ENCODE measurements at places on chromosomes 3 and 15.

GRCh38 chr15:76340803-76341365 lies 4.3 kb downstream of the ISL2 start:
- DNase-seq = no peak

DNA sequence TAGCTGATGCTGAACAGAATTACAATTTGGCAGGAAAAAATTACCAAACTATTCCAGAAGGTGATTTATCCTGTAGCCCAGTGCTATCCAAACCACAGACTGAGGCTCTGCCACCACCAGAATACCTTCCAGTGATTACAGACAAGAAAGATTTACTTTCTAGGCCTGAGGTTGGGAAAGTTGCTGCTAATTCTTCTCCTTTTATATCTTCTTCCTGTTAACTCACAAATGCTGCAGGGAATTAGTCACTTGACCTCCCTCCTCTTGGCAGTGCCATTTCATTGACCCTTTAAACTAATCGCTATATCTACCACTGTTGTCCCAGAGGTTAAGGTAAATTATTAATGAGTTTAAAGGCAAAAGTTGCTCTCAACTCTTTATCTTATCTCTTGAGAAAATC lies 118.4 kb downstream of the CTNNB1 start:
- DNase-seq = no peak

GRCh38 chr3:156507285-156507684 lies 47.6 kb downstream of the SSR3 start:
- DNase-seq = no peak

DNA sequence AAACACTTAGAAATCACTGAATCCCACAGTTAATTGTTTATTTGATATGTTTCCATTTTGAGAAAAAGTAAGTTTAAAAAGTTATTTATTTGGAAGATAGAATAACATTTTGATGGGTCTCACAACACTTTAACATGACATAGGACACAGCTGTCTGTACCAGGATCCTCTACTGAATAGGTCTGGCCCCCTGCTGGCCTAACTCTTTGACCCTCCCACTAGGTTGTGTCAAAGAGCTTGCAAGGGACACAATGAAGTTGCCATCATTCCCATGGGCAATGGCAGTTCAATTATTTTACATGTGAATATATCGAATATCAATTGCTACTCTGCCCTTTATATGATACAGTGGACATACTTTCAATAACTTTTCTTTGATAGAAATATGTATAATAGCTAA lies 138.9 kb downstream of the EPHA3 start:
- no peak for DNase-seq

DNA sequence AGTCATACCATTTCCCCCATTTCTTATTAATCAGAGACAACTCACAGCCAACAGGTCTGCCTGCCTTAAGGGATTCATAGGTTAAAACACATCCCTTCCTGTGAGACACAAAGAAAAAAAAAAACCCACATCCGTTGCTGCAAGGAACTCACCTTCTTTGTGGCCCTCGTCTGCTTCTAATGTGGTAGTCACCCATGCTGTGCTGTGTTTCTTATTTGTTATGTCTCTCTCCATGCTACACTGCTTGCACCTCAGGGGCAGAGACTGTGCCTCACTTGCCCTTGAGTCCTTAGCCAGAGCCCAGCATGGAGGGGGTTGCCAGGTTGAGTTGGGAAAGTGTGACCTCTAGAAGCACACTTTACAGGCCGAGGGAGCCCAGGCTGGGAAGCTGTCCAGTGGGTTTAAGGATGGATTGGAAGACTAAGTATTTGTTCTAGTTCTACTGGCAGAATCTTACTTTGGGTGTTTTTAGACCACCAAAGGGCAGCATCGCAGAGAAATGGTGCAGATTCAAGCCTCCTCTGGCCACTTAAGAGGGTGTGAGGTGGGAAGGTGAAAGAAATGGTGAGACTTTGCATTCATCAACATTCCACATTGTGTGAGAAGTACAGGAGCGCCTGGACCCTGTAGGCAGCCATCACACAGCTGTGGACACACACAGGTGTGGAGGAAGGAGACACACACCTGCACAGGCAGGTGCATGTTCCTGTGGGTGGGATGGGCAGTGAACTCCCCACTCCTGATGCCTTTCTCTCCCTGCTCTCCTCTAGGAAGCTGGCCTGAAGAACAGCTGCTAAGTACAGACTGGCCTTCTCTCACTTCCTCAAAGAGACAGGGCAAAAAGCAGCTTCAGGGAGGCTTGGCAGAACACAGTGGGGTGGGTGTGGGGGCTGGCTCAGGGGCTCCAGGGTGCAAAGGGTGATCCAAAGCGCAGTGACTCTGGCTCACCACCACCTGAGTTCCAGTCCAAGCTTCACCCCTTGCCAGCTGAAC lies 48.8 kb downstream of the GLB1 start:
- no peak for DNase-seq

- no peak for DNase-seq
These were observed 59.4 kb downstream of the SLC6A6 start for GRCh38 chr3:14461748-14462324.

DNA sequence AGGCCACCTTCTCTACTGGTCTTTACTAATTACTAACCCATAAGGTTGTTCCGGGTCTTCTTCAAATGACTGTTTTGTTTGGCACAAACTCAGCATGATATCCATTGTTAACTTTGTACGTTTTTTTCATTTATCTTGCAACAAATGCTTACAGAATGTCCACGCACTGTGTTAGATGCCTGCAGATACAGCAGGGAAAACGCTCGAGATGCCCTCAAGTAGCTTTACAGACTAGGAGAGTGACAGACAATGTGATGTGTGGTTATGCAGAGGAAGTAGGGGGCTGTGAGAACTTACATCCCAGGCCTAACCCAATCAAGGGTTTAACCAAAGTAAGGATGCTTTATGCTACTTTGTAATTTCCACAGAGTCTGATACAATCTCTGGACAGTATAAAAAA lies 949 bp upstream of the RFC4 start:
- DNase-seq = no peak

DNA sequence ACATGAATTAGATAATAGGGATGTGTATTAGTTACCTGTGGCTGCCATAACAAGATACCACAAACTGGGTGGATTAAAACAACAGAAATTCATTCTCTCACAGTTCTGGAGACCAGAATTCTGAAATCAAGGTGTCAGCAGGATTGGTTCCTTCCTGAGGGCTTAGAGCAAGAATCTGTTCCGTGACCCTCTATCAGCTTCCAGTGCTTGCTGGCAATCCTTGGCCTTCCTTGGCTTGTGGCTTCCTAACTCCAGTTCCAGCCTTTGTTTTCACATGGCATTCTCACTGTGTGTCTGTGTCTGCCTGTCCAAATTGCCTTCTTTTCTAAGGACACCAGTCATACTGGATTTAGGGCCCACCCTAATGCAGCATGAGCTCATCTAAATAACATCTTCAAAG lies 94.4 kb upstream of the NR2E3 start:
- no peak for DNase-seq

GRCh38 chr3:19272296-19272695 lies 124.0 kb downstream of the KCNH8 start:
- no peak for DNase-seq

GRCh38 chr15:63905558-63906265 lies 72.0 kb upstream of the HERC1 start:
- no peak for DNase-seq

GRCh38 chr3:190970560-190970959 lies 108.1 kb upstream of the GMNC start:
- no peak for DNase-seq

GRCh38 chr3:8987645-8988383 lies 24.5 kb upstream of the RAD18 start:
- DNase-seq = peak; percentile 12

DNA sequence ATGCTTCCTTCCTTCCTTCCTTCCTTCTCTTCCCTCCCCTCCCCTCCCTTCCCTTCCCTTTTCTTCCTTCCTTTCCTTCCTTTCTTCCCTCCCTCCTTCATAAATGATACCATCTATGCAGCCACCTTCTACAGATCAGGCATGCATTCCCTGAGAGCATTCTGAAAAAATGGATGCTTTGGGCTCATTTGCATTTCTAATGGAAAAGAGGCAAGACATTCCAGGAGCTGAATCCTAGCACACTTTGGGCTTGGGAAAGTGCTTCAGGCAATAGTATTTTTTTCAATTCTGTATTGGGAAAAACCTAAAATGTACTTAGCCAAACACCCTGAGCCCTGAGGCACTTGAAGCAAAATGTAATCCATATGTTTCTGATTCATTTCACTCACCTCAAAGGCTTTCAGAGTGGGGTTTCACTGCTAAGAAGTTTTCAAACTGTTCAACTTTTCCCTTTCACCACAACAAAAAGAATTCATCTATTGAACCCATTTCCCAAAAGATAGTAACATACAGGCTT lies 220.1 kb upstream of the RORA start:
- no peak for DNase-seq

GRCh38 chr3:8603115-8603710 lies 41.4 kb downstream of the SSUH2 start:
- DNase-seq = no peak

GRCh38 chr3:143849854-143850549 lies 1.7 kb upstream of the SLC9A9 start:
- no peak for DNase-seq

- no peak for DNase-seq
These were observed 20.9 kb downstream of the FBLN2 start for GRCh38 chr3:13569641-13570390.

GRCh38 chr15:70387993-70388392 lies 290.3 kb upstream of the TLE3 start:
- no peak for DNase-seq

GRCh38 chr3:35500641-35501350 lies 138.5 kb upstream of the ARPP21 start:
- no peak for DNase-seq

DNA sequence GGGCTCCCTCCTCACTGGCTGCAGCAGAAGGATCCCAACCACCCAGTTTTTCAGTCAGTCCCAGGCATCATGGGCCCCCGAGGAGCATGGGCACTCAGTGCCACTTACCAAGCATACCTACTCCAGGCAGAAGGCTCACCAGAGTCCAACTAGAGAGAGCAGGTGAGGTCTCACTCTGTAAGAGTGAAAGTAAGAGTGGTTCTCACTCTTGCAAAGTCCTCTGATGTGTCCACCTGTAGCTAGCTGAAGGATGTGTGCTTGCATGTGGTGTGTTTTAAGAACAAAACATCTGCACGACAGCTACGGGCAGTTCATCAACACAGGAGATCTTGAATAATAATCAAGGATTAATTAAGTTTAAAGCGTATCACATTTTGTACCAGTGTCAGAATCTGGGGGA lies 49.7 kb downstream of the CCK start:
- no peak for DNase-seq

GRCh38 chr15:80152896-80153876 lies at the start of gene FAH:
TSS of gene FAH (plus strand) at chr15:80152999. CDS start at chr15:80153055, 56 bp downstream.
- peak; percentile 63 for DNase-seq

- DNase-seq = no peak
These were observed 234.8 kb downstream of the NR2F2 start for GRCh38 chr15:96565266-96565665.

GRCh38 chr3:12585181-12585580 lies 28.3 kb downstream of the MKRN2 start:
- DNase-seq = no peak

DNA sequence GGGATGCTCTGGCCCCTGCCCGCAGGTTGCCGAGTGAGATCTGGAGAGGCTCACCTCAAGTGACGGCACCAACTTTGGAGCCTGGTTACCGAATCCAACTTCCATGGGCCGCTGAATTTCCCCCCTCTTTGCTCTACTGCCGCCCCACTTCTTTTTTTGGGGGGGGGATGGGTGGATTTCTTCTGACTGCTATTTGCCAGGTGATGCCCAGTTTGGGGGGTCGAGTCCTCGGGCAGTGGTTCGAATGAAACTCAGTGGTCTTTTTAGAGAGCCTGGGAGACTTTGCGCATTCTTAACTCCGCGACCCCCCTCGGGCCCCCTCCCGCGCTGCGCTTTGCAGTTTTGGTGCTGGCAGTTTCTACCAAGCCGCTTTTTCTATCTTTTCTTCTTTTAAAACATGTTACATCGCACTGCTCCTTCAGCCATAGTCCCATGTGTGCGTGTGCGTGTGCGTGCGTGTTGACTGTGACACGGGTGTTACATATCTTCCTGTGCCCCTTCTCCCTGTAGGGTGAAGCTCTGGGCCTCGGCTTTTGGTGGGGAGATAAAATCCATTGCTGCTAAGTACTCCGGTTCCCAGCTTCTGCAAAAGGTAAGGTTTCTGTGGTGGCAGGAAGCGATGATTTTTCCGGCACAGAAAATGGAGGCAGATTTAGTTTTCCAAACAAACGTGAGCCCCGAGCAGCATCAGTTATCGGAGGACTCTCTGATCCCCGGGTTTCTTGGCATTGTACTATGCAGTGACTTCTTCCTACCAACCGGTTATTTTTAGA lies 837 bp downstream of the CACNA2D3 start:
- DNase-seq = no peak

- no peak for DNase-seq
These were observed 5.0 kb downstream of the TWF2 start for GRCh38 chr3:52233968-52234367.

- no peak for DNase-seq
These were observed at the start of gene GABRB3 for GRCh38 chr15:26772154-26773066. TSS of gene GABRB3 (minus strand) at chr15:26773066.

DNA sequence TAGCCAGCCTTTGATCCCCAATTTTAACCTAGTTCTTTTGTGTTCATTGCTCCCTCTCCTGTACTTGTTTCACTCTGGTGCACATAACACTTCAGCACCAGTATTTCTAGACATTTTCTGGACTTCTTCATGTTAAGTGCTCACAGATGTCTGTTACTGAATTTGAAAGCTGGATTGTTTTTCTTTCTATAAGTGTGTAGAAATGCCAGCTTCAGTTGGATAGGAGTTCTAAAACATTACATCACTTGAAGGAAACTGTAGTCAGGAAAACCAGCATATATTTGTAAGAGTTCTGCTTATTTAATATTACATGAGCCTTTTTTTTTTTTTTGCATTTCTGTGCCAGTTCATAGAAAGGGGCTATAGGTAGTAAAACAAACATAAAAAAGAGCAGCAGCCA lies 21.6 kb downstream of the QTRT2 start:
- DNase-seq = no peak

- DNase-seq = no peak
These were observed 26.0 kb downstream of the DTWD1 start for GRCh38 chr15:49646891-49647290.

DNA sequence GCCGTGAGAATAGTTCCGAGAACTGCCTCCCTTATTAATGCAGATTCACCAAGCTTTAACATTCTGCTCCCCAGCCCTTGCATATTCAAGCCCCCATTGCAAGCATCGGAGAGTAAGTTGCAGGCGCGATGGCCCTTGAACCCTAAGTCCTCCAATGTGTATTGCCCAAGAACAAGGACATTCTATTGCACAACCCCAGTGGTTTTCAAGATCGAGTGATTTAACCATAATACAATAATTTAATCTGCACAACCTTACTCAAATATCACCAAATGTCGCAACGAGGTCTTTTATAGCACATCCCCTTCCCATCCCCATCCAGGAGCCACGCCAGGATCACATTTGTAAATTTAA lies 21.7 kb upstream of the PLXND1 start:
- DNase-seq = no peak

DNA sequence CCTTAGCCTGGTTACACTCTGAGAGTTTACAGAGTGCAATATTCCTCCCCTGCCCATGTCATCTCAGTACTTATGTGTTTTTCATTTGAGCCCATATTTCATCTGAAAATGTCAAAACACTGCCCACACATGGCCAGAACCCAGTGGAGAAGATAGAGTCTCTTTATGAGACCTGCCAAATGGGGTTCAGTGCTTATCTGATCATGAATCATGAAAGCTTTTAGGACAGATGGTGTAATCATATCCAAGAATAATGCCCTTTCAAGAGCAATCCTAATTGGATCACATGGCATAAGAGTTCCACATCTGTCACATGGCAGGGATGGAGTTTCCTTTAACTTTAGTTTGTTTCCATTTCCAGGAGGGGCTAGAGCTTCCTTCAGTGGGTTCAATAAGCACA lies 77.2 kb upstream of the AGBL1 start:
- no peak for DNase-seq

- DNase-seq = no peak
These were observed 56.1 kb downstream of the CALML4 start for GRCh38 chr15:68149059-68149458.

Data from activated CD4-positive, CD25-positive, alpha-beta regulatory T cell (primary cell).